H1 (cell line): ENCODE measurements at places on chromosomes 11 and 22. TPM values are rescaled to one million over a fixed set of nuclear protein-coding genes. Genes with fewer than 3 reads are reported as not detected.

- H3K27me3 ChIP-seq: peaks cover 5% of the 10 kb centered on the region
- H3K27ac ChIP-seq: no peak overlapping the region
- H3K36me3 ChIP-seq: no peaks in the 10 kb centered on the region
- H3K4me3 ChIP-seq: no peak overlapping the region
Measured at GRCh38 chr22:22796724-22797123, 90.9 kb upstream of the IGLL5 start.

- H3K27me3 ChIP-seq: peaks cover 27% of the 10 kb centered on the region
- H3K4me1 ChIP-seq: peaks cover 24% of the 10 kb centered on the region
- no peak overlapping the region for H3K27ac ChIP-seq
- DNase-seq: no peak
- H3K4me3 ChIP-seq: peak overlapping the region; percentile 74
Measured at GRCh38 chr11:66728038-66728692, 851 bp downstream of the SPTBN2 start.

GAS2 gene
- total RNA-seq: 1.5 and 1.7 TPM in 2 replicates

- H3K4me3 ChIP-seq: no peak overlapping the region
- peaks cover 25% of the 10 kb centered on the region for H3K36me3 ChIP-seq
- DNase-seq: no peak
- H3K27me3 ChIP-seq: no peaks in the 10 kb centered on the region
- H3K4me1 ChIP-seq: peaks cover 3% of the 10 kb centered on the region
Measured at GRCh38 chr11:133921026-133921425, 35.7 kb downstream of the IGSF9B start.

GRCh38 chr11:117010808-117011540, 87.3 kb downstream of the SIK3 start:
- no peaks in the 10 kb centered on the region for H3K36me3 ChIP-seq
- no peak overlapping the region for H3K4me3 ChIP-seq
- H3K27me3 ChIP-seq: no peaks in the 10 kb centered on the region
- no peak for DNase-seq

DNA sequence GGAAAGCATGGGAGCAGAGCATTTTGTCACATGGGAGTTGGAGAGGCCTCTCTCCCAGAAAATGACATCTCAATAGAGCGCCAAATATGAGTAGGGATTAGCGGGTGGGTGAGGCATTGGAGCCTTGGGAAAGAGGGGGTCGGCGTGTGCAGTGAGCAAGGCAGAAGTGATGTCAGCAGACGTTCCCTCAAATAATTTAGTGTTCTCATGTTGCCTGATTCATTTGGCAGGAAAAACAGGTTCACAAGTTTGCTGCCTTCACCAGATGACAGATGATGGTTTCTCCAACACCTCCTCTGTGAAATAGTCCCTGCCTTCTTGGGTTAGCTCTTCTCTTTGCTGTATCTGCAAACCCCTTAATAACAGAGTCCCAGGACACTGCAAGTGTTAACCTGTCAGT, 118.5 kb upstream of the ARHGAP20 start:
- no peak overlapping the region for H3K4me3 ChIP-seq
- DNase-seq: no peak
- no peaks in the 10 kb centered on the region for H3K27me3 ChIP-seq
- H3K36me3 ChIP-seq: no peaks in the 10 kb centered on the region
- no peak overlapping the region for H3K27ac ChIP-seq

DNA sequence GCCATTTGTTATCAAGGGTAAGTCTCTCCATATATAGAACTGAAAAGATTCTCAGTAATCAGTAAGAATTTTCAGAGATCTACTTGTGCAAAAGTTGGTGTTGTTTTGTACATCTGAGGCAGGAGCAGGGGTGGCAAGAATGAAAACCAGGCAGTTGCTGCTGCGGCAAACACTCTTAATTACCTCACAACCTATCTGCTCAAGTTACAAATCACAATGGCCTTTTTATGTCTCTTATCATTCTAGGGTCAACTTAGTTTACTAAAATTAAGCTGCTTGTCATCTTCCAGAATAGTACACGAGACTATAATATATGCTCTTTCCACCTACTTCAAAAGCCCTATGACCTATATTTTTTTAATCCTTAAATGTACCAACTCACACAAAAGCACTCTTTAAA, 14.3 kb upstream of the FSHB start:
- DNase-seq: no peak
- H3K4me3 ChIP-seq: no peak overlapping the region

GRCh38 chr22:39379756-39380730, 19.5 kb upstream of the TAB1 start:
- DNase-seq: no peak
- H3K27ac ChIP-seq: no peak overlapping the region
- H3K36me3 ChIP-seq: no peaks in the 10 kb centered on the region
- no peaks in the 10 kb centered on the region for H3K27me3 ChIP-seq
- no peak overlapping the region for H3K4me3 ChIP-seq

KCNJ1 gene
- 0.15 and 0.17 TPM in 2 replicates for total RNA-seq

DNA sequence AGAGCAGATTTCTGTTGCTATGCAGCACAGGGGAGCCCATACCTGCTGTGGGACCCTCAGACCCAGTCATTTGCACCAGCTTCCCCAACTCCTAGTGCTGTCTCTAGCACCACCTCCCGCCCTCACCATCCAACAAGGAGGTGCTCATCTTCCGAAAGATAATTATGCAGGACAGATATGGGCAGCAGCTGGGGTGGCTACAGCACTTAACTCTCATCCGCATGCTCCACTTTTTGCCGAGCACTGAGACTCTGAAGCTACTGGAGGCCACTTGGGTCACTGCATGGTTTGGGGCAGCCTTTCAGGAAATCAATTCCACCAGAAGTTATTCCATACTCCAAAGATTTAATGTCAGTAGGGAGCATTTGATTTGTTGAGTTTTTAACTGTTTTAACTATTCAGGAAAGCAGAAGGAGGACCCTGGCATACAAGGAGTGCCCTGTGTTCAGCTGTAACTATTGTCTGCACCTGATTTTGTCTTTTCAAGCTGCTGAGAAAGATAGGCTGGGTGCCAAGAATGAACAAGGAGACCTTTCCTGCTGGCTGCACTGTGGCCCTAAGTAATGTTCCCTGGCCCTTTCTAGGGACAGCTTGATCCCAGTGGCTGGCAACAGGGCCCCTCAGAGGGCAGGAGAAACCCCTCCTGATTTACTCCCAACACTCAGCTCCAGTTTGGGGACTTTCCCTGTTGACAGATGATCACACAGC, 67.3 kb upstream of the CSNK2A3 start:
- no peaks in the 10 kb centered on the region; the same call in 1 of the 2 replicates for H3K4me1 ChIP-seq
- no peak for DNase-seq

DNA sequence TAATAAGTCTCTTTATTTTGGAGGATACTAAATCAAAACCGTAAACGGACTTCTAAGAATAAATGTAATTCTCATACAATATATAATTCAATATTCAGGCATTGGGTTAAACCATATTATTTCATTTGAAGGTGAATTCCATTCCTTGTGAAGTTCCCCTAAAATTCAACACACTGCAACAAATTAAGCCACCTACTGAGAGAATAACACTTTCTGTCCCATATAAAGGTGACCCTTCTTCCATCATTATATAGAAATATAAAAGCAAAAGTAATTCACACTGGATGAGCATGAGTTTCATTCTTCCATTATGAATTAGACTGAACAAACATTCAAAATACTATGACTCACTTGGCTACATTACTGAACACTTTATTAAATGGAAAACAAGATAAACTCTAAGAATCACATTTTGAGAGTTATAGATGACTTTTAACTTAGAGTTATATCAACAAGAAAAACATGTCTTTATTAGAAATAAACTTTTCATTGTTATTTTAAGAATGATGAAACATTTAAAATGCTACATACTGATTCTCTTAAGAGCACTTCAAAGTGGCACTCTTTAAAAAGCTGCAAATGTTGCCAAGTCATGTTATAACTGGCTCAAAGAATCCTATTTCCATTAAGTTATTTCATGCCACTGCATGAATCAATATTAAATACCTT, 2.8 kb downstream of the SESN3 start:
- no peak overlapping the region for H3K4me3 ChIP-seq
- H3K36me3 ChIP-seq: no peaks in the 10 kb centered on the region
- H3K4me1 ChIP-seq: no peaks in the 10 kb centered on the region
- DNase-seq: no peak
- H3K27ac ChIP-seq: no peak overlapping the region

GRCh38 chr11:10155793-10156490, 138.1 kb downstream of the SBF2 start:
- DNase-seq: no peak
- no peak overlapping the region for H3K4me3 ChIP-seq
- H3K4me1 ChIP-seq: no peaks in the 10 kb centered on the region
- H3K36me3 ChIP-seq: no peaks in the 10 kb centered on the region
- no peak overlapping the region for H3K27ac ChIP-seq

GRCh38 chr11:134730561-134731212, 318.6 kb upstream of the B3GAT1 start:
- peaks cover 12% of the 10 kb centered on the region for H3K4me1 ChIP-seq
- H3K27me3 ChIP-seq: no peaks in the 10 kb centered on the region
- no peak overlapping the region for H3K27ac ChIP-seq
- no peak for DNase-seq
- H3K36me3 ChIP-seq: no peaks in the 10 kb centered on the region

DNA sequence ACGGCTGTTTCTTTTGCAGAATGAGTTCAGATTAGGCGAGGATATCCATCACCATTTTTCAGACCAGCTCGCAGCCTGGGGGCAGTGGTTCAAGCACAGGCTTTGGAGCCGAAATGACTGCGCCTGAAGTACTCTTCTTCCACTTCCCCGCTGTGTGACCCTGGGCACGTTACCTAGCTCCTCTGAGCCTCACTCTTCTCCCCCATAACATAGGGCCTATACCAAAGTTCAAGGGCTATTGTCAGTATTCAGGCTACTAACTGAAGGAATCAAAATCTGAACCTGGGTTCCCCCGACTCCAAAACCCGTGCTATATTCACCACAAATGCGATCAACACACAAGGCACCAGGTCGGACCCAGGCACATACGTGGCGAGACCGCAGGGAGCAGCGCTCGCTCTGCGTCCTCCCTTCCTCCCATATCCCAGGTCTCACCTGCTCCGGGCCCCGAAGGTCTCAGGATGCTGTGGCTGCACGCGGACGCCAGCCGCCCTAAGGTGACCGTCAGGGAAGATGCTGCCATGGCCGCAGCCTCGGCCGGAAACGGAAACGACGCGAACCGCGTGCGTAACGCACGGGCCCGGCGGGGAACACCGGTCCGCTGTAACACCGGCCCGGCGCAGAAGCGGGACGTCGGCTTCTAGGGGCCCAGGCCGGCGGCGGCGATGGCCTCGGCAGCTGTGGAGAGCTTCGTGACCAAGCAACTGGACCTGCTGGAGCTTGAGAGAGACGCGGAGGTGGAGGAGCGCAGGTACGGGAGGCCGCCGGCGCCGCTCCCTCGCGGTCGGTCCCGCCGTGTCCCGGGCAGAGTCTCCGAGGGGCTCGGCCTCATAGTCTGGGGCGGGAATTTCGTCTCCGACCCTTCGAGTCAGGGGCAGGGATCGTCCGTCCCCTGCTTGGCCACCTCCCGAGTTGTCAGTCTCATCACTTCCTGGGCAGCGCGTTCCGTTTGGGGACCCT, at the start of the genes IGHMBP2 and MRPL21:
IGHMBP2 (plus strand) TSS at position 604 of the 960 bp plus-strand sequence; CDS start at position 666, 62 bp downstream.
MRPL21 (minus strand) TSS at position 545 of the 960 bp plus-strand sequence; CDS start at position 523, 22 bp downstream.
- H3K27me3 ChIP-seq: no peaks in the 10 kb centered on the region
- DNase-seq: peak; percentile 93
- peak within 1 kb of the TSS; percentile 65 for H3K27ac ChIP-seq
- peaks cover 10% of the 10 kb centered on the region for H3K36me3 ChIP-seq

GRCh38 chr11:21865541-21865940, 327.3 kb upstream of the ANO5 start:
- no peak overlapping the region for H3K27ac ChIP-seq
- DNase-seq: no peak
- H3K36me3 ChIP-seq: no peaks in the 10 kb centered on the region
- H3K4me1 ChIP-seq: no peaks in the 10 kb centered on the region

GRCh38 chr11:132114185-132114584, 743.8 kb downstream of the NTM start:
- peaks cover 13% of the 10 kb centered on the region for H3K4me1 ChIP-seq
- no peaks in the 10 kb centered on the region for H3K27me3 ChIP-seq
- DNase-seq: no peak
- H3K36me3 ChIP-seq: no peaks in the 10 kb centered on the region
- H3K4me3 ChIP-seq: no peak overlapping the region

GLB1L3 gene
- total RNA-seq: 32.6 and 33.2 TPM in 2 replicates

GRCh38 chr22:31139866-31140716, at the start of gene PLA2G3:
TSS of gene PLA2G3 (minus strand) at chr22:31140508. CDS start at chr22:31140354, 154 bp downstream.
- H3K4me1 ChIP-seq: peaks cover 17% of the 10 kb centered on the region
- H3K27ac ChIP-seq: peak within 1 kb of the TSS; percentile 59
- H3K36me3 ChIP-seq: peaks cover 10% of the 10 kb centered on the region
- peak within 1 kb of the TSS; percentile 77 for H3K4me3 ChIP-seq
- peak; percentile 91 for DNase-seq

DNA sequence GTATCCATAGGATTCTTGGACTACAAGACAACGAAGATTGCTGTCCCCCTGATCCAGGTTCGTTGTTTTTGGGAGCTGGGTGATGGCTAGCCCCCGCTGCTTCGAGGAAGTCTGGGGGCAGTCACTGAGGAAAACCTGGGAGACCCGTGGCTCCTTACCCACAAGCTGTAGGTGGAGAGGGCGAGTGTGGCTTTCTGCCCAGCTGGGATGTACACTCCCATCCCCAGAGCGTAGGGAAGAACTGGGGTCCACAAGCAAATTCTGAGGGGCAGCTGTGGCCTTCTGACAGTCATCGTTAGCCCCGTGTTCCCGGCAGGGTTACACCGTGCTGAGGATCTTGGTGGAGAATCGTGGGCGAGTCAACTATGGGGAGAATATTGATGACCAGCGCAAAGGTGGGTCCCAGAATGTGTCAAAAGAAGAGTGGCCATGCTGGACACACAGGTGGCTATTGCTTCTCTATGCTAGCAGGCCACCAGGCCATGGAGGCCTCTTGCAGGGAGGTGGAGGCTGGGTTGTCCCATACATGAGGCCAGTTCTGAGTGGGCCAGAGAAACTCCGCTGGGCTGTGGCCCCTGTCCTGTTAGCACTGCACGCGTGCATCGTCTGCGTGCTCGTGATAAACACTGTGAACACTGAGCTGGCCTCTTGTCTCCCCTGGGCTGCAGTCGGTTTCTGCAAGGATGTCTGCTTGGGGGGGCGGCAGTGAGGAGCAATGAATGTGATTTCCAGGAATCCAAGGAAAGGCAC, 39.8 kb downstream of the GLB1L2 start:
- H3K4me1 ChIP-seq: 0 out of 2 replicates have a peak, but pooled peaks cover 2% of the 10 kb centered on the region
- H3K27me3 ChIP-seq: no peaks in the 10 kb centered on the region
- H3K36me3 ChIP-seq: no peaks in the 10 kb centered on the region

RABL2B gene
- total RNA-seq: 16.2 and 17.1 TPM in 2 replicates

GRCh38 chr22:26906464-26906863, 249.1 kb downstream of the MIAT start:
- peaks cover 12% of the 10 kb centered on the region for H3K4me1 ChIP-seq
- H3K27me3 ChIP-seq: peaks cover 9% of the 10 kb centered on the region
- H3K27ac ChIP-seq: no peak overlapping the region
- H3K4me3 ChIP-seq: no peak overlapping the region
- H3K36me3 ChIP-seq: no peaks in the 10 kb centered on the region

SCGB1D2 gene
- not detected in 2 replicates for total RNA-seq

DNA sequence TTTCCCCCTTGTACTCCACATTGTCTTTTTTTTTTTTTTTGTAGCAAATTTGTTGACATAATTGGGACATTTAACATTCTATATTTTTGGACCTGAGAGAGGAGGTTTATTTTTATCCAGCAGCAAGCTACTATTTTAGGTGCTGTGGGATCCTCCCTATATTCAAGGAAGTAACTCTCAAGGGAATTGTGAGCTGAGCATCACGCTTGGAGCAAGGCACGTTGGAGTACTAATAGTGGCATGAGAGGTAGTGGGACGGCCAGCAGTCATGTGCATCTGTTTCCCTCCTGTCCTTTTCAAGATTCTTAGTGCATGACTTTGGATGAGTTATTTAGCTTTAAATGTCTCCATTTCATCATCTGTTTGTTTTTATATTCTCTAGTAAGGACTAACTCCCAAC, 52.3 kb downstream of the EXT2 start:
- no peak overlapping the region for H3K27ac ChIP-seq
- no peaks in the 10 kb centered on the region for H3K4me1 ChIP-seq
- no peaks in the 10 kb centered on the region for H3K27me3 ChIP-seq
- no peaks in the 10 kb centered on the region for H3K36me3 ChIP-seq
- no peak for DNase-seq

NCF4 gene
- not detected in 2 replicates for total RNA-seq
